ENCODE measurements at places on chromosomes 5 and 9.

DNA sequence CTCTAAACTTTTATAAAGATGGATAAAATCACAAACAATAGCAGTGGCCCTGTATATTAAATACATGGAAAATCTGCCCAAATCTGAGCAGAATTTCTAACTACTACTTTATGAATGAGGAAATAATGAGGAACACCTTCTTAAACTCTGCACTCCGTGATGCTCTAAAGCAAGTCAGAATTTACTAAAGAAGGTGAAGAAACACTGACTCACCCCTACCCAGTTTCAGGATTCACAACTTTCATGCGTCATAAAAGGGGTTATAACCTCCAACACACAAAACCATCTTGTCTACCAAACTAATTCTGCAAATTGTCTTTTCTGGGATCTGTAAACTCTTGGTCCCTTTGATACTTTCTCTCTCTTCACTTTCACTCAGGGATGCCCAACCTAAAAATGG, 561.1 kb upstream of the ACO1 start:
- DNase-seq: no peak

DNA sequence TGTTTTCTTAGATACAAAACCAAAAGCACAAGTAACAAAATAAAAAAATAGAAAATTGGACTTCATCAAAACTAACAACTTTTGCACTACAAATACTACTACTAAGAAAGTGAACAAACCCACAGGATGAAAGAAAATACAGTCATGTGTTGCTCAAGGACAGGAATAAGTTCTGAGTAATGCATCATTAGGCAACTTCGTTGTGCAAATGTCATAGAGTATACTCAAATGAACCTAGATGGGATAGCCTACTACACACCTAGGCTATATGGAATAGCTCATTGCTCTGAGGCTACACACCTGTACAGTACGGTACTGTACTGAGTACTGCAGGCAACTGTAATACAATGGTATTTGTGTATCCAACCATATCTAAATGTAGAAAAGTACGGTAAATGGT, 88.3 kb downstream of the RAPGEF1 start:
- DNase-seq: peak; percentile 85

- no peak for DNase-seq
These were observed 44.7 kb upstream of the NDFIP1 start for GRCh38 chr5:142063878-142064331.

- DNase-seq: peak; percentile 89
These were observed 58.7 kb downstream of the NXNL2 start for GRCh38 chr9:88593537-88594185.

GRCh38 chr9:98232926-98233325, 22.5 kb downstream of the TBC1D2 start:
- DNase-seq: no peak

- no peak for DNase-seq
These were observed 31.6 kb upstream of the F2RL1 start for GRCh38 chr5:76787237-76787636.

DNA sequence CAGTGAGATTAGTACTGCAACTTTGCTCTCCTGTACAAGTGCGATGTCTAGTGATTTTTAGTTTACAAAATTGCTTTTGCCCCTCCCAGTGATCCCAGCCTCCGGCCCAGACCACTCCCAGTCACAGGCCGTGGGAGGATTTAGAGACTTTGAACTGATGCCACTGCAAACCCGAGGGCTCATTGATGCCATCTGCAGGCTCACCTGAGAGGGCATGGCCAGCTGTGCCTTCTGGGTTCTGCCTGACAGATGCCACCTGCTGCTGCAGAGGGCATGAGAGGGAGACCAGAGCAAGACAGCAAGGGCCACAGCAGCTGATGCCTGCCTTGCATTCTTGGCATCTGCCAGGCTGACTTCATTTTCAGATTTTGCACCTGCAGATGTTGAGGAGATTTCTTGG, 593.8 kb downstream of the CDK5RAP2 start:
- no peak for DNase-seq

- DNase-seq: no peak
These were observed 68.3 kb downstream of the IQGAP2 start for GRCh38 chr5:76471406-76471805.

GRCh38 chr9:137879052-137879451, 1.5 kb downstream of the CACNA1B start:
- DNase-seq: no peak

DNA sequence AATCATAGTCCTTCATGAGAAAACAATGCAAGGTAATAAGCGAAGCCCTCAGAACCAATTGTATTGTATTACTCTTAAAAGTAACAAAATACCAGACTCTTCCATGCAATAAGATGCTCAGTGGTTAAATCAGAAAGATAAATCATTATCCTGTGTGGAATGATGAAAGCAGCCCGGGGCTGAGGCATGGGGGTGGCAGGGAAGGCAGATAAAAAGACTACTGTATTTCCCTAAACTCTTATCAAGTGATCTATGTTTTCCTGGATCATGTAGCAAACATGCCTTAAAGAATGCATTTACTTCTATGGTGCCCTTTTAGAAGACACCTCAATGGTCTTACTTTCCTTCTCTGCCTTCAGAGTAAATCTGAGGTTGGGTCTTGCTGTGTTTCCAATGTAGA, 105.6 kb upstream of the DAPK1 start:
- DNase-seq: no peak

DNA sequence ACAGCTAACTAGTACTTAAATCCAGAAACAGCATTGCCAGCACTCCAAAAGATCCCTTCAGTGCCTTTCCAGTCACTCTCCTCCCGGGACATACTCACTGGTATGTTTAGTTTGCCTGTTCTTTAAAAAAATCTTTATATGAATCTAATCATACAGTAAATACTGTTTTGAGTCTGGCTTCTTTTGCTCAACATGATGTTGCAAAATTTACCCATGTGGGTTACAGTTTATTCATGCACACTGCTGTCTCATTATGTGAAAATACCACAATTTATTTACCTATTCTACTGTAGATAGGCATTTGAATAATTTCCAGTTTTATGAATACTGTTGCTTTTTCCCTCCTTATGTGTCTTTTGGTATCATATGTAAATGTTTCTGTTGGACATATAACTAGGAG, 13.5 kb downstream of the NDFIP1 start:
- no peak for DNase-seq

DNA sequence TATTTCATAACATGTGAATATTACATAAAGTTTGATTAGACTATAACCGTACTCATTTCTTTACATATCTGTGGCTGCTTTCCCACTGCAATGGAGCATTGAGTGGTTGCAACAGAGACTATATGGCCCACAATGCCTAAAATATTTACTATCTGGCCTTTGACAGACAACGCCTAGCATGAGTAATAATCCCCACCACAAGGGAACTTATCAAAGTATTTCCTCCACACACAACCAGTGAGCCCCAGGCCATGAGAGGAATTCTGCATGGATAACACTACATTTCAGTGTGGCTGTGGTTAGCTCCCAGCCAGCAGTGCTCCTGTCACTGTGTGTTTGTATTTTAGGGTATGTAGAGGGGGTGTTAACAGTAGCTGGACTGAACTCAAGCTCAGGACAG, 54.8 kb downstream of the FAM81B start:
- DNase-seq: no peak
